GM04503 (cell line): ENCODE measurements at places on chromosomes 7 and 10.

DNA sequence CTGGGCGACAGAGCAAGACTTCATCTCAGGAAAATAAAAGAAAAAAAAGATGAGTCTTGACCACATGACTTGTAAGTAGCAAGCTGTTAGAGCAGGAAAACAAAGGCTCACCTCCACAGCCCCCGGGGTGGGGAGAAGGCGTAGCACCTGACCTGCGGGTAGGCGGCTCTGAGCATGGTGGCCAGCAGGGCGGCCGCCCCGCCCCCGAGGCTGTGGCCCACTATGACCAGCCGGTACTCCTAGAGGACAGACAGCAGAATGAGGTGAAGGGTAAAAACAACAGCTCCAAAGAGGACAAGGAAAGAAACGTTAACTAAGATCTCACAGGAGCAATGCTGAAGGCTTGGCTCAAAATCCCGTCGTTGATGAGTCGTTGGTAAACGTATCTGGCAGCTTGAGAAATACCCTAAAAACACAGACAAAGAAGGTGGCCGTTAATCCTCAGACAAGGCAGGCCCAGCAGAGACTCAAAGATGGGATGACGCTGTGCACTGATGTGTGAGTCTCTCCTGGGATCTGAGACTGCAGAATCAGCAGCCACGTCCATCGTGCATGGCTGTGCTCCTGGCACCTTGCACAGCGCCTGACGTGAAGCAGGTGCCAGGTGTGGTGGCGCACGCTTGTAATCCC is 31.1 kb downstream of the DAGLB start:
- DNase-seq = no peak

GRCh38 chr7:69502358-69502757 is 95.9 kb upstream of the AUTS2 start:
- DNase-seq = no peak

- DNase-seq = no peak
Measured at GRCh38 chr7:16759840-16760239, 6.3 kb downstream of the TSPAN13 start.

GRCh38 chr7:29352041-29352440 is 157.5 kb downstream of the CHN2 start:
- no peak for DNase-seq

DNA sequence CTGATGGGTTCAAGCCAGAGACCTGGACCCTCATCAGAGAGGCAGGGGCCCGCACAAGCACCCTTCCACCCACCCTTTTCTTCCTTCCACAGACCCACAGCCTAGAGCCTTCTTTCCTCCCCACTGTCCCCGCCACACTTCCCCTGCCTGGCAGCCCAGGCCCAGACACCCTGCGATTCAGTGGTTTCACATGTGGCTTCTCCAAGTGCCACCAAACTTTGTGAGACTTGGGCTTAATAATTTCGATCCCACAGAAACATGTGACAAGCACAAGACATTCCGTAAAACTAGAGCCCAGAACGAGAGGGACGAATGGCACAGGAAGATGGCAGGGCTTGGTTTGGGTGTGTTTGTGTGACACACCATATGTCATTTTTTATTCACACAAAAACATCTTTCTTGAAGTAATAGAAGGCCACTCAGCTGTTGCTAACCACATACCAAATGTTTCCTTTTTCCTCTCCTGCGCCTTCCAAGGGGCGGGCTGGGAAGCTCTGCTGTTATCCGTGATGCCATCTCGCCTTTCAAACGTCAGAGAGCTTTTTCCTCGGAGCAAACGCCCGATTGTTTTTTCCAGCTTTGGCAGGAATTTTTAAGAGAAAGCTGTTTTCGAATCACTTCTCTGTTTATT is 162.9 kb downstream of the GRK5 start:
- peak; percentile 83 for DNase-seq

GRCh38 chr10:35640474-35640873 is 1.6 kb downstream of the FZD8 start:
- no peak for DNase-seq
